ENCODE measurements at places on chromosomes 13 and 19. TPM values are rescaled to one million over a fixed set of nuclear protein-coding genes. Genes with fewer than 3 reads are reported as not detected.

CEACAM6 gene
- not detected for polyA plus RNA-seq

IGFL4 gene
- not detected for polyA plus RNA-seq

CABP5 gene
- not detected for polyA plus RNA-seq

ANKRD24 gene
- 0.25 TPM for polyA plus RNA-seq

FREM2 gene
- not detected for polyA plus RNA-seq

CEACAM21 gene
- polyA plus RNA-seq: not detected

GRK1 gene
- polyA plus RNA-seq: 0.02 TPM

F2RL3 gene
- not detected for polyA plus RNA-seq

IGSF23 gene
- polyA plus RNA-seq: 0.51 TPM

ZNF563 gene
- polyA plus RNA-seq: 2.1 TPM

FGF22 gene
- not detected for polyA plus RNA-seq
